Uterus (tissue), 4 donors: ENCODE measurements at places on chromosomes 6 and 20.

- H3K4me3 ChIP-seq: no peak overlapping the region
- H3K27ac ChIP-seq: no peak overlapping the region
- no peaks in the 10 kb centered on the region for H3K36me3 ChIP-seq
- no peak for DNase-seq
- peaks cover 6% of the 10 kb centered on the region for H3K27me3 ChIP-seq
Measured at GRCh38 chr20:34984756-34985261, 29.1 kb downstream of the MYH7B start.

DNA sequence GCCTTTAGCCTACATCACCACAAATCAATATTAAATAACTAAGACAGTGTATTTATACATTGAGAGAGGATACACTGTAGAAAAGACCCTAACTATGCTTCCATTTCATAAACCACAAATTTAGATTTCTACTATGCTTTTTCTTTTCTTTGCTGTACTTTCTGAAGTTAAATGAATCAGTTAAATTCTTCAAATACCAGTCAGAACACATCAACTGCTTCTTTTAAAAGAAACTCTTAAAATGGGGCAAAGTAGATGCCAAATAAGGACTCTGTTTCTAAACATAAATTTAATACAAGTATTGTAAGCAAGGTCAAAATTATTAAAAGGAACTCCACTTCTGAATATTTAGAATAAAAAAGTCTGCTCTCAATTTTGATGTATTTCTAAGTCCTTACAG lies 76.9 kb downstream of the GMDS start:
- no peaks in the 10 kb centered on the region for H3K4me1 ChIP-seq
- H3K27me3 ChIP-seq: no peaks in the 10 kb centered on the region
- DNase-seq: no peak
- no peak overlapping the region for H3K27ac ChIP-seq
- H3K36me3 ChIP-seq: no peaks in the 10 kb centered on the region

DNA sequence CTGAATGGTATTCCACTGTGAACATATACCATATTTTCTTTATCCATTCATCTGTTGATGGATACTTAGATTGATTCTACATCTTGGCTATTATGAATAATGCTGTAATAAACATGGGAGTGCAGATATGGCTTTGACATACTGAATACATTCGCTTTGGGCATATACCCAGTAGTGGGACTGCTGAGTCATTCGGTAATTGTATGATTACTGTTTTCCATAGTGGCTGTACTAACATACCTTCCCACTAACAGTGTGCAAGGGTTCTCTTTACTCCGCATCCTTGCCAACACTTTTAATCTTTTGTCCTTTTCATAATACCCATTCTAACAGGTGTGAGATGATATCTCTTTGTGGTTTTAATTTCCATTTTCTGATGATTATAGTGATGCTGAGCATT lies 98.2 kb upstream of the ESR1 start:
- no peaks in the 10 kb centered on the region for H3K27me3 ChIP-seq
- H3K4me1 ChIP-seq: no peaks in the 10 kb centered on the region
- no peak overlapping the region for H3K27ac ChIP-seq
- no peak for DNase-seq
- no peaks in the 10 kb centered on the region for H3K36me3 ChIP-seq

- no peaks in the 10 kb centered on the region for H3K36me3 ChIP-seq
- H3K27ac ChIP-seq: no peak overlapping the region
- peak; percentile 27 for DNase-seq
- H3K4me3 ChIP-seq: peak overlapping the region; percentile 2
Measured at GRCh38 chr6:117547688-117548621, 54.4 kb downstream of the GOPC start.

DNA sequence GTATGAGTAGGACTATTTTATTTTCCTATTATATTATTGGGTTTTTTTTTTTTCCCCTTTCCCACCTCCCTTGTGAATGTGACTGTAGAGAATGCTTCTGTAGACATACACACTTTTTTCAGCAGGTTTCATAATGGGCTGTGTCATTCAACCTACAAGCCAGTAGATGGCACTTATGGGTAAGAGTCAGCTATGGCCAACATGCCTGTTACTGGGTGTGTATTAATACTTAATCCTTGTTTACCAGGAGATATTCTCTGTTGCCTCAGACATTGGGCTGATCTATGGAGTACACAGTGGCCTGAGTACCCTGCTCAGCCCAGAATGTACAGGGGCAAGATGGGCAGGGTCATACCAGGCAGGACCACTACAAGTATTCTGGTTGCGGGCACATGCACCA lies 382.5 kb downstream of the EPHA7 start:
- H3K36me3 ChIP-seq: no peaks in the 10 kb centered on the region
- no peaks in the 10 kb centered on the region for H3K27me3 ChIP-seq
- DNase-seq: no peak
- H3K4me1 ChIP-seq: no peaks in the 10 kb centered on the region
